ENCODE measurements at places on chromosomes 3 and 15.

DNA sequence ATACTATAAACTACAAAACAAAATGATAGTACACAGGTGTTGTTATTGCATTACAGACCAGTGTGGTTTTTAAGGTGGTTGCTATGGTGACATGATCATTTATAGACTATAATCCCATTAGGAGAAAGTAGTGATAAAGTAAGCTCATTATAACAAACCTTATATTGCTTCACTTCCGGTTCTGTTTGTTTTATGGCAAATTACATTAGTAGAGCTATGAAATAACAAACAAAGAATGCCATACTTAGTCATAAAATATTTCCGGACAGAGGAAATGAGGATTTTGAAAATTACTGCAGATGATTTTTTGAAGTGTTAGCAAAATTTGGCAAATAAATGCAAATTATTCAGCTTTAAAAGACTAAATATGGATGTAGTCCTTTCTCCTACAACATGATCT lies 640.4 kb upstream of the ARPP21 start:
- no peak for DNase-seq

GRCh38 chr3:187434524-187434923 lies 66.3 kb downstream of the RTP4 start:
- DNase-seq: no peak

DNA sequence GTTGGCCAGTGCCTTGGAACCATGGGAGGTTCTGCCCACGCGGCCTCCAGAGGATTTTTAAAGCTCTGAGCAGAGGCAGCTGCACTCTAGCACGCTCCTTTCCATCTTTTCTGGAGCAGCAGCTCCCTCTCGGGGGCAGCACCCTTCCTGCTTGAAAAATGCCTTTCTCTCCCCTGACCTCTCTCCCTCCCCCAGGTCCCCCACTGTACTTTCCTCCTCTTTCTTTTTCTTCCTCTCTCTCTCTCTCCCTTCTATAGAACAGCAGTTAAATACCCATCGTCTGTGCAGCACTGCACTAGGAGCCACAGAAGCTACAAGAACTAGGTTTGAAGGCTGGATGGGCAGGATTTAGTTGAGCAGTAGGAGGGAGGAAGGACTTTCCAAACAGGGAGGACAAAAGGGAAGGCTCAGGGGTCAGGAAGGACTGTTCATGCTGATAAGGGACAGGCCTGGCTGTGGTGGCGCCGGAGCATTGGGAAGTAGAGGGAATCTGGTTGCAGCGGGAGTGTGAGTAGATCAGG lies 4.4 kb downstream of the ALPK3 start:
- no peak for DNase-seq

DNA sequence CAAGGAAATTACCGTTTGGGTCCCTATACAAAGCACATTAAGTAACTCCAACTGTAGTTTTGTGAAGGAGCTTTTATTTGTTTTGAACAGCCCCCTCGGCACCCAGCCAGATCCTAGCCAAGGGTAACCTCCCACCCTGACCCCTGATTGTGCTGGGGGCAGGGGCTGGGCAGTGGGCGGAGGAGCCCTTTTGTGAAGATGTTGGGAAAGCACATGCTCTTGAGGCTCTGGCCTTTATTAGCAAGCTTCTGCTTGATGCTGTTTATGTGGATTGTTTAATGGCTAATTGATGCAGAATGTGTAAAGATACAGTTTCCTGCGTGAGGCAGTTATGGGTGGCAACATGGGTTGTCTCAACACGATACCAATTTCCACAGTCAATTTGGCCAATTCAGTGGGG lies 136.5 kb downstream of the MAP2K5 start:
- no peak for DNase-seq

DNA sequence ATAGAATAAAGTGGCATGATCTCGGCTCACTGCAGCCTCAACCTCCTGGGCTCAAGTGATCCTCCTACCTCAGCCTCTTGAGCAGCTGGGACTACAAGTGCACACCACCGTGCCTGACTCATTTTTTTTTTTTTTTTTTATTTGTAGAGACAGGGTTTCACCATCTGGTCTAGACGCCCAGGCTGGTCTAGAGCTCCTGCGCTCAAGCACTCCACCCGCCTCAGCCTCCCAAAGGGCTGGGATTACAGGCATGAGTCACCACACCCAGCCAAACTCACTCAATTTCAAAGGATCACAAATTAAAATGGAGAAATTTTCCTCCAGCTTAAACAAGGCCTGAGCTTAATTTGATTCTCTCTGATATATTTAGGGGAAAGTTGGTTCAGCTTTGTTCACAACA lies 27.3 kb upstream of the NMB start:
- no peak for DNase-seq

DNA sequence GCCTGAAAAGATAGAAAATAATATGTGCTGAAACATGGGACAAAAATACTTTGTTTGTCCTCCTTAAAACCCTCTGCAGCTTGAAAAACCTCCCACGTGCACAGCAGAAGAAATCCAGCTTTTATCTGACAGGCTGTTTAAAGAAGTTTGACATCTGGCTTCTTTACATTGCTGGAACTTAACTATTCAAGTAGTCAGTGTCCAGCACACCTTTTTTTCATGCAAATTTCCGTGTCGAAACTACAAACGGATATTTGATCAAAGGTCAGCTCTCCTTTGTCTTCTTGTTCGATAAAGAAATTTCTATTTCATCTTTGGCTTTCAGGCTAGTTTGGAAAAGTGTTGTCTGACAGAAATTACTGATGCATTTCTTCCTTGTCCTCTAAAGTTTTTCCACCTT lies 66.8 kb upstream of the KBTBD8 start:
- no peak for DNase-seq

- no peak for DNase-seq
These were observed 167.5 kb downstream of the NR2F2 start for GRCh38 chr15:96497951-96498350.

DNA sequence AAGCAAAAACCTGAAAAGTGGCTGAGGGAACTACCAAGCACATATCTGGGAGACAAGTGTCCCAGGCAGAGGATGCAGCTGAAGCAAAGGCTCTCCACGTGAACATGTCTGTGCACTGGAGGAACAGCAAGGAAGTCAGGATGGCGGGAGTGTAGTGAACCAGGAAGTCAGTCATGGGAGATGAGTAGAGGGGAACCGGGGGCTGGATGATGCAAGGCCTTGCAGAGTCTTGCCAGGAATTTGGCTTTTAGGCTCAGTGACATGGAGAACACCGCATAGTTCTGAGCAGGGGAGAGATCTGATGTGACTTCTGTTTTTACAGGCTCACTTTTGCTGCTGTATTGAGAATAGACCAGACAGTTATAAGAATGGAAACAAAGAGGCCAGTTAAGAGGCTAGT lies 19.0 kb downstream of the C2CD4A start:
- DNase-seq: no peak

DNA sequence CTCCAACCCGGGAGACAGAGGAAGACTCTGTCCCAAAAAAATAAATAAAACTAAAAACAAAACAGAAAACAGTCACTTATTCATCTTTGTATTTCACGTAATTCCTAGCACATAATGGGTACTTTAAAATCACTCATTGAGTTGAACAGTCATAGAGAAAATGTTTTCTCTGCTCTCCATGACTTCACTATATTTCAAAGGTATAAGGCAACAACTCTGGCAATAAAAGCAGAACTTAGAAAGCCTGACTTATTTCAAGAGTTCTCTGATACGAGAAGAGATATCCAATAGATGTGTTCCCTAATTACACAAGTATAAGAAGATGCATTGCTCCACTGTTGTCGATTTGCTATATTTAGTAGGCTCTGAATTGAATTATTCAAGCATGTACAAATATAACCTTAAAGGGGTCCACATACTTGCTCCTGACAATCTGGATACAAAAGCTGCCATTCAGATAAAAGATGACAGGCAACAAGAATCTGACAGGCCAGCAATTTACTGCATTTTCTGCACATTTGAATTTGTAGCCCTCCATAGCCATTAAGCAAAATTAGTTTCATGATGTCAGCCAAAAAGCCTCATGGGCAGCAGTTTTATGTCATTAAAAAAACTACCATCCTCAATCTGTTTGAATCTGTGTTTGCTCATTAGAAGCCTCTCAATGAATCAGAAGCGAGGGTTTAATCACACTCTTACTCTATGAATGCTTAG lies 47.9 kb downstream of the PEAK1 start:
- DNase-seq: no peak

- DNase-seq: no peak
These were observed 30.6 kb upstream of the PRICKLE2 start for GRCh38 chr3:64255741-64256340.

DNA sequence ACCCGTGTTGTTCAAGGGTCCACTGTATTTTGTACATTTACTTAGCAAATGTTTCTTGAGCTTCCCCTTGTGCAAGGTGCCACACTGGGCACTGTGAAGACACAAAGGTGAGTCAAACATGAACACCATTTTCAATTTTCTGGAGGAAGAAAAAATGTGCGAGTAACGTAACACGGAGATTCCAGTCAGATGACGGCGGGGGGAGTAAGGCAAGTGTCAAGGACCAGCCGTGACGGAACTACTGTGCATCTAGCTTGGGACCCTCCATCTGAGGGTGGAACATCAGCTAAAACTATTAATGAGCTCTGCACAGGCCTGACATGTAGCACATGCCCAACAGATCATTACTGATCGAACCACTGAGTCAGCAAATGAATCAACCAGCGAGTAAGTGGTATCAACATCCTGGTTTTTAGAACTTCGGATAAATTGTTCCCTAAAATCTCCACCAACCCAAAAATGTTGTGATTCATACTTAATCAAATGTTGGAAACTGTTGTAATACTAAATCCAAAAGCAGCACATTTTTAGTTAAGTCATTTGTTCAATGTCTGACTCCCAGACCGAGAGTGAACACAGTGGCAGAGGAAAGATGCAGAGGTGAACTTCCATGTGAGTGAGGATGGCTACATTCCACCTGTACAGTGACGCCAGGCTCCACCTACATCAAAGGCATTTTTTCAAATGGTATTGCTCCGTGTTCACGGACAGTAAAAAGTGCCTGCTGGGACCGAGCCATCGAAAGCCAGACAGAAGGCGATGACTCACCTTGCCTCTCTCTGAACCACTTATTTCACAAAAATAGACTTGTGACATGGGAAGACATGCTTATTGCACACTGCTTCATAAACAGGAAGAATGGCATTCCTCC lies 172.2 kb downstream of the ATP10A start:
- DNase-seq: no peak

DNA sequence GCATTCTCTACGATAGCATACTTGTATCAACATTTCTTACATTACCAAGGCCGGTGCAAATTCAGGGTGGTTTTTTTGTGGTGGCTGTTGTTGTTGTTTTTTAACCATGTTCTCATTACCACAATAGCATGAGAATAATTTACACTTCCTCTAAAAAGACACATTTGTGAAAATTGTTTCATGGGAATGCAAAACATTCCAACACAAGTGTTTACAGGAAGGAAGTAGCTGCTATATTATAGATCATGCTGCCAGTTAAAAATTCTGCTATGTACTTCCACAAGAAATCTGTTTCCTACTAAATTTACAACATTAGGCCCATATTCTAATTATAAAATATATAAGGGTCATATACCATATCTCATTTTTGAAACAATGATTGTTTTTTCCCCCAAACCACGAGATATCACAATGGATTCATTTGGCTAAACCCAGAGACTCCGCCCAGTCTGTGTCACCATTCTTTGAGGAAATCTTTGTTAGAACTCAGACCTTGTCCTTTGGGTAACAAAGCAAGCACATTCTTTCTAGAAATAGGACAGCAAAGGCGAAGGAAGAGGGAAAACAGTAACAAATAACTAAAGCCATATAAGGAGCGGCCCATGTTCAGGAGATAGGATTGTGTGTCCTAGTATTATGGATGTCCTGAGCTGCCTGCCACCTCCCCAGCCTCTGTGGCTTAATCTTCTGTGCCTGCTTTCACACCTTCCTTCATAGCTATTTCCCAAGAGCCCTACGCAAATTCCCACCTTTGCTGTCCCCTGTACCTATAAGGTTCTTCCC lies 60.1 kb downstream of the UACA start:
- no peak for DNase-seq

DNA sequence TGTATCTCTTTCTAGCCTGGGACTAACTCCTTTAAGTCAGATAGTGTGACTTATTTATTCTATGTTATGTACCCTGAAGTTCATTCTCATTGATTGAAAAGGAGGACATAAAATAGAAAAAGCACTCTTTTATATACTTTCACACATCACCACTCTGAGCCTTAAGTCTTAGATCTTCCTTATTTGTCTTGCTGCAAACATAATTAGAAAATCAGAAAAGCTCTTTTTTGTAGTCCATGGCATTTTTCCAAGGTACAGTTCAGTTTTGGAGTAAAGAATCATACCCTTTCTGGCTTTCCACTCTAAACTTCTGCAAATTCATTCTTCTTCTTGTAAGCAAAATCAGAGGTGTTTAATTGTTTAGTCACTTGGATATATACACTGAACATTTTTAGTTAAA lies 75.5 kb downstream of the AKAP13 start:
- DNase-seq: no peak

- no peak for DNase-seq
These were observed 103.4 kb upstream of the HACD2 start for GRCh38 chr3:123688241-123688747.

DNA sequence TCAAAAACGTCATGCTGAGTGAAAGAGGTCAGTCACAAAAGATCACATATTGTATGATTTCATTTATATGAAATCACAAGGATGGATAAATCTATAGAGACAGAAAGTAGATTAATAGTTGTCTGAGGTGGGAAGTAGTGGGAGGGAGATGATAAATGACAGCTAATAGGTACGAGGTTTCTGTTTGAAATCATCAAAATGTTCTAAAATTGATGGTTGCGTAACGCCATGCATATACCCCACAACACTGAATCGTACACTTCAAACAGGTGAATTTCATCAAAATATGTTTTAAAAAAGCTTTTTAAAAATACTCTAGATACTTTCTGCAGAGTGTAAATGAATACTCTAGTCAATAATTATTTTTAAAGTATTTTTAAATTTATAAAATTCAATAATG lies 303.0 kb upstream of the STAC start:
- no peak for DNase-seq

- DNase-seq: no peak
These were observed 65.7 kb downstream of the KLF15 start for GRCh38 chr3:126291537-126291936.

- DNase-seq: no peak
These were observed 180.6 kb downstream of the OSBPL10 start for GRCh38 chr3:31800436-31800835.

DNA sequence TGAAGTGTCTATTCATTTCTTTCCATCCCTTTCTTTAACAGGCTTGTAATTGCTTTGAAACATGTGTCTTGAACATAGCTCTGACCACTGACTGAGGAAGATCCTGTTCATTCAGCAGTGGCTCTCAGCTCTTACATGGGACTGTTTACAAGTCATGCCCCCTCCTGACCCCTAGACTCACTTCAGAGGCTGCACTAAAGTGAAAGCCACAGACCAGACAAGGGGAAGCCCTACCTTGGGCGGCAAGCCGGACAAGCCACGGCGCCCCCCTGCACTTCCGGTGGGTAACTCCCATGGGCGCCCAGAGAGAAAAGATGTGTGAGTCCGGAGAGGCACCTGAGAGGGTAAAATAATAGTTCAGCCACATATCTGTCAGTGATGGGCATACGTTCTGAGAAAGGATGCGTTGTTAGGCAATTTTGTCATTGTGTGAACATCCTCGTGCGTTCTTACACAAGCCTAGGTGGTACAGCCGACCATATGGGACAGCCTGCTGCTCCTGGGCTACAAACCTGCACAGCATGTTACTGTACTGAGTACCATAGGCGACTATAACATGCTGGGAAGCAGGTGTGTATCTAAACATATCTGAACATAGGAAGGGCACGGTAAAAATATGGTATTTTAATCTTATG lies 116.2 kb downstream of the CHSY1 start:
- peak; percentile 49 for DNase-seq

All from GM18507 (cell line).